Activated CD4-positive, alpha-beta T cell treated with anti-CD3 and anti-CD28 coated beads, Interleukin-2, amount 10 ng/mL, durations not matched to agents 7 days and 5 days (primary cell): ENCODE measurements at places on chromosomes 5 and 9.

- no peak for DNase-seq
These were observed 431.6 kb downstream of the ICE1 start for GRCh38 chr5:5854087-5854486.

- no peak for DNase-seq
These were observed 20.8 kb downstream of the C9orf152 start for GRCh38 chr9:110187126-110187525.

GRCh38 chr5:18881615-18882014, 1106.4 kb downstream of the CDH18 start:
- no peak for DNase-seq

GRCh38 chr9:69895659-69896058, 75.0 kb downstream of the CFAP95 start:
- DNase-seq, result no peak

- DNase-seq, result no peak
These were observed 52.0 kb downstream of the FYB1 start for GRCh38 chr5:39167141-39167971.

DNA sequence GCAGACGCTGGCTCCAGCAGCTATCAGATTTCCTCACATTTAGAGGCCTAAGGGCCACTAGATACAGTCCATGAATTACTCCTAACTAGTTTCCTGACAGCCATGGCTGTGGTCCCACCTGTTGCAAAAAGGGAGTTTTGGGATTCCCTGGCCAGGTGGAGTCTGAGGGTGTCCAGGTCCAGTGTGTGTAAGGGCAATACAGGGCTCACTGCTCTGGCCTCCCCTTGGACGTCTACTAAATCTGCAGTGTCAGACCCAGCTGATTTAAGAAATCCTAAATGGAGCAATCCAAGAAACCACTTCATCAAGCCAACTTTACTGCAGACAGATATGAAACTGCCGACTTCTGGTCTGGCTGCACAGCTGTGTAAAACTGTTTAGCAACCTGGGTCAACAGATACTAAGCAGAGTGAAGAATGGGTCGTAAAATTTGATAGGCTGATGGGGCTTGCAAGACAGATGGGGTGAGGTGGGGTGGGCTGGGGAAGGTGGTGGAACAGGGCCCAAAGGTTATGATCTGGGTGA, 116.4 kb downstream of the GADD45G start:
- DNase-seq, result no peak

DNA sequence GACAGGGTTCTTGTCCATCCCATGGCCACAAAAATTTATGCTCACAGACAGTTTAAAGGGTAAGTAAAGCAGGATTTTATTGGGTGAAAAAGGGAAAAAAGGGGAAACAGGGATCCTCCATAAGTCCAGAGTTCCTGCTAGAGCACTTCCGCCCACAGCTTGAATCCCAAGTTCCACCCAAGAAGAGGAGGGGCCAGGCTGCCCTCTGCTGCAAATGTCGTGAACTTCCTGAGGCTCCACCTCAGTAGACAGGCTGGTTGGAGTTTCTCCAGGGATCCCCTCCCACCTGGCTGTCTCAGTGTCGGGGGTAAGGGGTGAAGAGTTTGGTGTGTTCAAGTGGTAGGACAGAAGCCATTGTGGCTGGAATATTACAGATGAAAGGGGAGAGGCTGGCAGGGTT, 275.0 kb upstream of the SGCD start:
- DNase-seq, result no peak

DNA sequence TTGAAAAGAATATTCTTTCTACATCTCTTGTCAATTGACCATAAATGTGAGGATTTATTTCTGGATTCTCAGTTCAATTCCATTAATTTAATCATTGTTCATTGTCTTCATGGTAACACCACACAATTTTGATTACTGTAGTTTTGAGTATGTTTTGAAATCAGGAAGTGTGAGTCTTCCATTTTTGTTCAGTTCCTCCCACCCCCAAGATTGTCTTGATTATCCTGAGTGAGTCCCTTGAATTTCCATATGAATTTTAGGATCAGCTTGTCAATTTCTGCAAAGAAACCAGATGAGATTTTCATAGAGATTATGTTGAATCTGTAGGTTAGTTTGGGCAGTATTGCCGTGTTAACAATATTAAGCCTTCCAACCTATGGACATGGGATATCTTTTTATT, 9.5 kb downstream of the CYFIP2 start:
- DNase-seq, result no peak

- DNase-seq, result no peak
These were observed 56.0 kb downstream of the KIAA0825 start for GRCh38 chr5:94562327-94562971.

- no peak for DNase-seq
These were observed 320.1 kb downstream of the AGTPBP1 start for GRCh38 chr9:85421641-85422040.

GRCh38 chr5:136905571-136905970, 540.2 kb upstream of the TRPC7 start:
- no peak for DNase-seq

- peak; percentile 7 for DNase-seq
These were observed 335.4 kb downstream of the MSX2 start for GRCh38 chr5:175059687-175060211.

DNA sequence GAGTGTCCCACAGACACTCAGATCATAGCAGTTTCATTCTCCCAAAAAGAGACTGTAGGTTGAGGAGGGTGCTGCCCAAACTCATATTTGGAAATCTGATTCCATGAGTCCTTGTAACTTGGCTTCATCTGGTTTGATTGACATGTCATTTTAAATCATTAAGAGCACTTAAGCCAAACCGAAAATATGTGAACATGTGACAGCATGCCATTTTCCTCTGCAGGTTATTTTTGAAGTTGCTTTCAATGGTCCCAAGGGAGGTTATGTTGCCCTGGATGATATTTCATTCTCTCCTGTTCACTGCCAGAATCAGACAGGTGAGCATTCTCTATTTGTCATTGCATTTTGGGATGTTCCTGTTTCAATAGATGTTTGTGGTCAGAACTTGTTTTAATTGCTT, 87.6 kb downstream of the MAMDC2 start:
- DNase-seq, result no peak

GRCh38 chr9:92610470-92611420, 59.2 kb downstream of the IPPK start:
- no peak for DNase-seq

- DNase-seq, result no peak
These were observed 26.9 kb downstream of the EGFLAM start for GRCh38 chr5:38285226-38285625.

DNA sequence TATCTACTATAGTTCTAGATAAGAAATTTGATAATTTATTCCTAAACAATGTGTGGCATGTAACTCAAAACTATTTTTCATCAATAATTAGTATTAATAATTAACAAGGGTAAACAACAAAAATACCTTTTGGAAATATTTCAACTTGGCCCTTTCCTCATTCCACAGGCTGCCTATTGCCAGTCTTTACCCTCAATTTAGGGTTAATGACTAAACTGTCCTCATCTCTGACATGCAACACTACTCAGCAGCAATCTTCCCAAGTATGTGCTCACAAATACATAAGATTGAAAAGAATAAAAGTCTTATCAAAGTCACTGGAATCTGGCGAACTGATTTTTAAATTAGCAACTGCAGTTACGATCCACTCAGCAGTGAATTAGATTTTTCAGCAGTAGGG, 153.6 kb downstream of the GLIS3 start:
- DNase-seq, result no peak

DNA sequence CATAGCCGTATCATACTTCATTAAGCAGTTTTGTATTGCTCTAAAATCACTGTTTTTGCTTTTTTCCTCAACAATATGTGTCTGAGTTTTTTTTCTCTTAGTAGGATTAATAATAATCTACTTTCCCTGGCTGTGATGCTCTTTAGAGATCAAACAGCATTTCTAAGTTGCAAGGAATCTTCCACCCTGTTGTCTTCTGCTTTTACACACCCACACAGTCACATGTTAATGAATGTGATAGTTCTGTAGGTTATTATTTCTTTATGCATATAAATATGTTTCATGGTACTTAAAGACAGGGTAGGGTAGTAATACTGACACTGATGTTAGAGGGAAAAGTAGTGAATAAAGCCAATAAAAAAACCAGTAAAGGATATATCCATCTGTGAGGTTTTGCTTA, 29.3 kb downstream of the SLC44A1 start:
- DNase-seq, result no peak

GRCh38 chr9:35954942-35955546, 2.9 kb downstream of the OR2S2 start:
- peak; percentile 66 for DNase-seq

DNA sequence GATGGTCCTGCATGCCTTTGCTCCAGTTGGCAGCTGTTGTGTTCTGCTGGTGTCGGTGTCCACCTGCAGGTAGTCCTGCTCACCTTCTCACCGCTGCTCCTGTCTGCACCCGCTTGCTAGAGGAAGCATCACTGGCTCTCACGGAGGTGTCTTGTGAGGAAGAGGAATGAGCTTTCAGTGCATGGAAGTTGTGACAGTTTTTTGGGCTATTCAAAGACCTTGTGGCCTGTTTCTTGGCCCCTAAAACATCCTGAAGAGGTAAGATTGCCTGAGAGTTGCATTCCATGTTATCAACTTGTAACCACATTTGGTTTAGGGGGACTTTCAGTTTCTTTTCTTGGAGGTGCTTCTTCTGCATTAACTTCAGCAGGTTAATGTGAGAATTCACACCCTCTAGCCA, 85.6 kb downstream of the MACROH2A1 start:
- peak; percentile 30 for DNase-seq

DNA sequence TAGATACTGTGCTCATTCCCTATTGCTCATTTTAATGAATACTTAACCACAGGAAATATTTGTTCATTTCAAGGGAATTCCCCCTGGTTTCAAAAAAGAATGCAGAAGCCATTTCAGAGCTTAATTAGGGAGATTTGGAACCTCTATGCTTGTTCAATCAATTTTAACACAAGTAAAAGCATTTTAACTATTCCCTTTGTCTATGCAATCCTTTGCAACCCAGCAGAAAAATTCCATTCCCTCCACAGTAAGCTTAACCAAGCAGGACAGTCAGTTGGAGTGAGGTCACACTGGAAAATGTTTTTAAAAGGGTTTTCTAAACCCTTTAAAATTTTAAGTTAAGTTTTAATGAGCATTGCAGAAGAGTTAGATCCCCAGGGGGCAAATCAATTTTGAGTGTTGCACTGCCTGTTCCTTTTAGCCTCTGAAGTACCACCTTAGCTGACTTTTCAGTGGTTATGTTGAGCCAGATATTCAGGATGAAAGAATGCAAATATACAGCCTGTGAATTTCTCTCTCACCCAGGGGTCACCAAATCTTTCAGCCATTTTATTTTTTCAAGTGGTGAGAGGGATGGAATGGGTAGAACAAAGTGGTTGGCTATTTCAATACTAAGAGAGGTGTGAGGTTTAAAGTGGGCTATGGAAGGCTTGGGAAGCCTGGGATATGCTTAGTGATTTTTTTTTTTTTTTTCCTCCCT, 356.2 kb upstream of the NUDT12 start:
- DNase-seq, result no peak

DNA sequence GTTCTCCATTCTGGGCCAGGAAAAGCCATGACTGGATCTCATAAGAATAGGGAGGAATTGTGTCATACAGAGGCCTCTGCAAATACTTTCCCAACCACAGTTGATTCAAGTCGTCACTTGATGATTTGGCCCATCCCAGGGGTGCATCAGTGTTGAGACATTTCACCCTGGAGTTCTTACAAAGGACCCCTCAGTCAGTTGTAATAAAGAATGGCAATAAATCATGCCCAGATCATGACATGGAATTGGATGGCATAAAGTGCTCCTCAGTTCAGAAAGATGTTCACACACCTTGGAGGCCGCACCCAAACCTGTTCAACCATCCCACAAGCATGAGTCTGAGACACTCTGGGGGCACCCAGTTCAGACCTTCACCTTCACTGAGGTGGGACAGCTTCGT, 168.1 kb downstream of the NR3C1 start:
- DNase-seq, result no peak

DNA sequence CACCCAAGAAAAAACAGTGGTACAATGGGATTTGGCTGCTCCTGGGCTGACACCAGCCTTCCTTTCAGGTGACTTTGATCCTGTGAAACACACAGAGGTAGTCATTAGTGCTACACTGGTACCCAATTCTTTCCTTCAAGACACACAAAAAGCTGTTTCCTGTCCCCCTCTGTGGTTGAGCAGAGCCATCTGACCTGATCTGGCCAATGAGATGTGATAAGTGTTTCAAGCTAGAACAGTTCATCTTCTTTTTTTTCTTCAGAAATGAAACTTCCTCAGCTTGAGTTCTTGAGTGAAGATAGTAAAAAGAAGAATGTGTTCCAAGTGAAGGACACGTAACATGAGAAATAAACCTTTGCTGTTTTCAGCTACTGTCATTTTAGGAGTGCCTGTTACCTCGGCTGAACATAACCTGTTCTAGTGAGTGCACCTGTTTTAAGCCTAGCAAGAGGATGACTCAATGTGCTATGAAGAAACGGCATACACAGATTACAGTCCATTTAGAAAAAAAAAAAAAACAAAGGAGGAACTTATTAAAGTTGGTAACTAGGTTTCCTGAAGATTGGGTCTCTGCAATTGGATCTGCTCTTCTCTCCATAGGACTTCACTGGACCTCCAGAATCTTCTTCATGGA, 287.8 kb downstream of the GAS1 start:
- DNase-seq, result no peak

GRCh38 chr9:88658311-88658822, 123.4 kb downstream of the NXNL2 start:
- no peak for DNase-seq

GRCh38 chr9:113513536-113513935, 50.0 kb downstream of the RGS3 start:
- DNase-seq, result peak; percentile 23

- DNase-seq, result peak; percentile 82
These were observed 110.4 kb upstream of the NR5A1 start for GRCh38 chr9:124617477-124618141.

DNA sequence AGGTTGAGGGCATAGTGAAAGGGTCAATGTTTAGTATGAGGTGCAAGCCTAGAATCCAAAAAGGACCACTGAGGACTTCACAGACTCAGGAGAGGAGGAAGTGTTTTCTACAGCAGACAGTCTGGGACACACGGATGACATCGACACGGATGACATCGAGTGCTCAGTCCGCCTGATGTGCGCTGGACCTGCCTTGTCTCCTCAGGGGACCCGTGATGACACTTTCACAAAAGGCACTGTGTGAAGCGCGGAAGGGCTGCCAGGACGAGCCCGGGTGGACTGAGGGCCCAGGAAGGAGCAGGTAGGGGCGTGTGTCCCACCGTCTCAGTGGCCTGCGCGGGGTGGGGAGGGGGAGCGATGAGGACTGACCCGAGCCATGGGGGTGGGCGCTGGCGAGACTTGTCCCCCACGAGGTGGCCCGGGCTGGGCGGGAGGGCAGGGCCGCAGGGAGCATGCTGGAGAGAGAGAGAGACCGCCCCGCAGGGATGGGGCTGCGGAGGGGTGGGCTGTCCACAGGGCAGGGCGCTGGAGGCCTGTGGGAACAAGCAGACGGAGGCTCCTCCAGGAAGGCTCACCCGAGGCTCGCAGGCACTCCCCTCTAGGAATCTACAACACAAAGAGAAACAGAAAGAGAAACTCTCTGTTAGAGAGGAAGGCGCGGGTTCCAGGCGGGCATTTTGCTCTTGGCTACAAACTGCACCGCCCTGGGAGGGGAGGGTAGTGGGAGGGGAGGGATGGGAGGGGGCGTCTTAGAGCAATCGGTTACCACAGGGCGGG, 54.9 kb downstream of the USP20 start:
- peak; percentile 92 for DNase-seq

- no peak for DNase-seq
These were observed 522.7 kb upstream of the CLINT1 start for GRCh38 chr5:158381614-158382160.
